ENCODE measurements at places on chromosomes 7 and 10.

- no peak for DNase-seq
These were observed 35.3 kb downstream of the SLC16A9 start for GRCh38 chr10:59674215-59674836.

- no peak for DNase-seq
These were observed 16.6 kb downstream of the ZNF777 start for GRCh38 chr7:149444287-149444686.

DNA sequence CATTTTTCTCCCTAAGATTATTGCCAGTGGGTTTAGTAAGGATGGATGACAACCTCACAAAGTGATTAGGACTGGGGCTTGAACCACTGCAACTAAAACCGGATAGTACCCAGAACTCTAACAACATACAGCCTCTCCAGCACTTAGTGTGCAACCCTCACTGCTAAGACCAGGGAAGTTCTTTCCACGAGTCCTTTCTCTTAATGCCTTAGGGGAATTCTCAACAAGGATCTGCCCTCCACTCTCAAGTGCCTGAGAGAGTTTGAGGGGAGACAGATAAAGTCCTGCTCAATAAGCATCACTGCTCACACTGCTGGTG, 104.6 kb downstream of the NRP1 start:
- DNase-seq: no peak

GRCh38 chr10:87095236-87095945, 385 bp downstream of the SHLD2 start:
- DNase-seq: peak; percentile 55

DNA sequence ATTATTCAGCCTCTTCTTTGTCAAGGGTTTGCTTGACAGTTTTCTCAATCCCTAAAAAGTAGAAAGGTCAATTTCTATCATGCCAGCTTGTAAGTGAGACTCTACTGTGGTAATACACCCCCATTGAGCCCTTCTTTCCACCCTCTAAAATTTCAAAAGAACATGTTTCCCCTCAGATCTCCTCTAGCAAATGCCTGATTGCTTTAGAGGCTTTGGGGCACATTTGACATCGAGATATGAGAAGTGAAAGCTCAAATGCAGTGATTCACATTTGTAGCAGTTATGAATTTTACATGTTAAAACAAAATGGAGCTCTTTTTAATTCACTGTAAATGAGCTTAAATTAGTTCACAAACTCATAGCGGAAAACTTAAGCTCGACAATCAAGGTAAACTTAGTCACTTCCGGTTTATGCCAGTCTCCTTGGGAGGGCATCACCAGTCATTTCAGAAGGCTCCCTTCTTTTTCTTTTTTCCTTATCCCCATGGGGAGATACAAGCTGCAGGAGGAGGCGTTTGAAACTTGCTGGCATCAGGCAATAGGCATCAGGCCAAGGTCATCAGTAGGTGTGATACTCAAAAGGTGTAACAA, 55.3 kb upstream of the ADO start:
- DNase-seq: no peak

DNA sequence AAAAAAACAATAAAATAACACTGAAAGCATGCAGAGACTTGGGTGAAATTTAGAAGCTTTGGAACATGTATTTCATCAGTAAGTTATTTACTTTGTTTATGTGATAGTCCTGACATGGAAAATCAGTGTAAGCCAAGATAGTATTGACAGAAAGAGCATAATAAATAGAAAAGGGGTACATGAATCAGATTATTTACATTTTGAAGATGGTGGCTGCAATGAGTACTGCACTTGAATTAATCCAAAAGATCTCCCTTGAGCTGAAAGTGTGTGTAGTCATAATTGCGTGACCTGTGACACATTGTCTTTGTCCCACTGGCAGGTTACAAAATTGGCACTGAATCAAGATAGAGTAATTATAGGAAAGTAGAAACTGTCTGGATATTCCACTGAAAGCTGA, 562.9 kb downstream of the GFRA1 start:
- no peak for DNase-seq

DNA sequence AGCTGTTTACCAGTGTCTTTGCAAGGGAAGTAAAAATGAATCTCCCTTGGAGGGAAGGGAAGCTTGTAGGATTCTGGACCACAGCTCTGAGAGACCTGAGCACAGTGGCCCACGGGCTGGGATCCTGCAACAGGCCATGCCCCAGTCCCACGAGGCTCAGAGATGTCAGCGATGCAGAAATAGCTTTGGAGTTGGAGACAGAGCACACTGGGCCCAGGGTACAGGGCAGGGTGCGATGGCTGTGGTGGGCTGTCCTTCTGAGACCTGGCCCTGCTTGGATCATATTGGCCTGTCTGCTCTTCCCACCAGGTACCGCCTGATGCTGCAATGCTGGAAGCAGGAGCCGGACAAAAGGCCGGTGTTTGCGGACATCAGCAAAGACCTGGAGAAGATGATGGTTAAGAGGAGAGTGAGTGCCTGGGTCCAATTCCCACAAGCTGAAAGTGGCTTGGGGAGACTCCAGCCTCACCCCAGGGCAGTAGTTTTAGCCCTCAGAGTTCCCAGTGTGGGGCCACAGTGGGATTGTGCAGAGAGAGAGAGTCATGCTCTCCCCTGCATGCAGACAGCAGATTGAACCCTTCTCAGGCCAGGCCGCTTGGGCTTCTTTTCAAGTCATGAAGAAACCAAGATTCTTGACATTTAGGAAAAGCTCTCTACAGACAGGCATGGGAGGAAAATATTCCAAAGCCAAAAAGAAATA, 13.5 kb upstream of the CSGALNACT2 start:
- no peak for DNase-seq

GRCh38 chr7:30143748-30144251, 9.0 kb downstream of the MTURN start:
- no peak for DNase-seq

GRCh38 chr10:61081301-61081700, 137.3 kb upstream of the RHOBTB1 start:
- DNase-seq: no peak

- peak; percentile 72 for DNase-seq
These were observed 14.8 kb downstream of the ADAM8 start for GRCh38 chr10:133261726-133262325.

DNA sequence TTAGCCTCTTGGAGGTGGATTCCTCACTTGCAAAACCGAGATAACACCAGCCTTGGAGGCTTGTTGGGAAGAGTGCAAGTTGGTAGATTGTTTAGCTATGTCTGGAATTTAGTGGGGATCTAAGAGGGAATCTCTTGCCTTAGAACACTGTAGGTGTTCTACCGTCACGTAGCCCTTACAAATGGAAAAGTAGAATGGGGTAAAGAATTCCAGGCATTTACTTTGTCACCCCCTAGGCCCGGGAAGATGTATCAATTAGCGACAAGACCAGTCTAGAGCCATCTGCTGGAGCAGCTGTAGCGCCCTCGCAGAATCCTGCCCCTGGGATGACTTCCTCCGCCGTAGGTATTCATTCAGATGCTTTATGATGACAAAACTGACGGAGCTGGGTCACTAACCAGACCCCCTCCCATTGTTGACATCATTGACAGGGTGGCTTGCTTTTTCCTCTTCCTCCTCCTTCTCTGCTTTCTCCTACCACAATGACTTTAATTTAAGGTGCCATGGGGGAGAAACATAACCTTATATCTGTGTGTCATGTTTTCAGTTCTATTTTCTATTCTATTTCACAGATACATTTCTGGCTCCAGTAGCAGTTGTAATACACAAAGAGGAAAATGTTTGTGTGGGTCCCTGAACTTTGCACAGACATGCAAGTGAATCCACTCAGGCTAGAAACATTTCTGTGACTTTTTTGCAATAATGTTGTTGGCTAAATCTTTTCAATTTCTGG, 262.6 kb upstream of the LYZL1 start:
- no peak for DNase-seq

GRCh38 chr10:121708728-121709674, 110.8 kb upstream of the FGFR2 start:
- no peak for DNase-seq

DNA sequence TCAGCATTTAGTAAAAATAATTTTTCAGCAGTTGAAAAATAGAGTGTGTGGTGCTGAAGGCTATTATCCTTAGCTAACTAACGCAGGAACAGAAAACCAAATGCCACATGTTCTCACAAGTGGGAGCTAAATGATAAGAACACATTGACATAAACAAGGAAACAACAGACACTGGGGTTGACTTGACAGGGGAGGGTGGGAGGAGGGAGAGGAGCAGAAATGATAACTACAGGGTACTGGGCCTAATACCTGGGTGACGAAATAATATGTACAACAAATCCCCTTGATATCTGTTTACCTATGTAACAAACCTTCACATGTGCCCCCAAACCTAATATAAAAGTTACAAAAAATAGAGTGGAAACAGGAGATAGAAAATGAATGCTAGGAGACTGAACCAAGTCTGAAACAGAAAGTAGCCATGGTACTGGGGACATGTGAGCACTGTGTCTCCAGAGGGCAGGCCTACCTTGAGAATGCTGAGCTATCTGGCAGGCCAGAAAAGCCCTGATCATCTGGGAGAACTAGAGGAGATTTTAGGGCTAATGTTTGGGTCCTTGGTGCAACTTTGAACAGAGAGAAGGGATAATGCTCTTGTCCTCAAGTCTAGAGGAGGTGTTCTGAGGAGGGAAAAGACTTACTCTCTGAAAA, 4.7 kb upstream of the EFCAB10 start:
- DNase-seq: no peak

DNA sequence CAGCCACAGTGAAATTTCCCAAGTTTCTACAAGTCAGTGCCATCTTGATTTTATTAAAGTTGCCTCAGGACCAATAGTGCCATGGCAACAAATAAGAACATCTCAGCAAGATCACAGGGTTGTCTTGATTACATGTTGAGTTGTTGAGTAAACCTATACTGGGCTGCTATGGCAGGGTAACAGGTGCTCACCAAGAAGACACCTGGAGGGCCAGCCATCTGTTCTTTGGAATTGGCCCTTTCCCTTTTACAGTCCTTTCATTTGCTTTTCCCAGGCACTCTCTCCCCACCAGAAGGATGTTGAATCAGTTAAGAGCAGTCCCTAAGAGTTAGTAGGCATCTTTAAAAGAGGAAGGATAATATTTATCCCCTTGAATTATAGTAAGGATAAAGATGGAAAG, 582.0 kb downstream of the TNS3 start:
- no peak for DNase-seq

GRCh38 chr10:112967200-112967599, 17.2 kb downstream of the TCF7L2 start:
- DNase-seq: no peak

DNA sequence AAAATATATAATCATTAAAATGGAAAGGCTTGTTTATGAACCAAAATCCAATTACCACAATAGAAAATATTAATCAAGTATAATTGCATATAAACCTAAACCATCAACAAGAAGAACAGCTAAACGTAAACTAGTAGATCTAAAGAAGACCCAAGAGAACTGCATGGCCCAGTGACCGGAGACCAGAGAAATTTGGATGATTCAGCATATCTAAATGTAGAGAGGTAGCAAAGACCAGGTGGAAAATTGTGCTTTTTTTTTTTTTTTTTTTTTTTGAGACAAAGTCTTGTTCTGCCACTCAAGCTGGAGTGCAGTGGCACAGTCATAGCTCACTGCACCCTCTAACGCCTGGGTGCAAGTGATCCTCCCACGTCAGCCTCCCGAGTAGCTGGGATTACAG, 207.2 kb upstream of the SEMA3E start:
- no peak for DNase-seq

- no peak for DNase-seq
These were observed 53.1 kb upstream of the C7orf33 start for GRCh38 chr7:148537435-148537834.

- DNase-seq: no peak
These were observed 19.2 kb downstream of the KCP start for GRCh38 chr7:128891110-128891941.

GRCh38 chr10:107727767-107728317, 563.3 kb upstream of the SORCS1 start:
- no peak for DNase-seq

DNA sequence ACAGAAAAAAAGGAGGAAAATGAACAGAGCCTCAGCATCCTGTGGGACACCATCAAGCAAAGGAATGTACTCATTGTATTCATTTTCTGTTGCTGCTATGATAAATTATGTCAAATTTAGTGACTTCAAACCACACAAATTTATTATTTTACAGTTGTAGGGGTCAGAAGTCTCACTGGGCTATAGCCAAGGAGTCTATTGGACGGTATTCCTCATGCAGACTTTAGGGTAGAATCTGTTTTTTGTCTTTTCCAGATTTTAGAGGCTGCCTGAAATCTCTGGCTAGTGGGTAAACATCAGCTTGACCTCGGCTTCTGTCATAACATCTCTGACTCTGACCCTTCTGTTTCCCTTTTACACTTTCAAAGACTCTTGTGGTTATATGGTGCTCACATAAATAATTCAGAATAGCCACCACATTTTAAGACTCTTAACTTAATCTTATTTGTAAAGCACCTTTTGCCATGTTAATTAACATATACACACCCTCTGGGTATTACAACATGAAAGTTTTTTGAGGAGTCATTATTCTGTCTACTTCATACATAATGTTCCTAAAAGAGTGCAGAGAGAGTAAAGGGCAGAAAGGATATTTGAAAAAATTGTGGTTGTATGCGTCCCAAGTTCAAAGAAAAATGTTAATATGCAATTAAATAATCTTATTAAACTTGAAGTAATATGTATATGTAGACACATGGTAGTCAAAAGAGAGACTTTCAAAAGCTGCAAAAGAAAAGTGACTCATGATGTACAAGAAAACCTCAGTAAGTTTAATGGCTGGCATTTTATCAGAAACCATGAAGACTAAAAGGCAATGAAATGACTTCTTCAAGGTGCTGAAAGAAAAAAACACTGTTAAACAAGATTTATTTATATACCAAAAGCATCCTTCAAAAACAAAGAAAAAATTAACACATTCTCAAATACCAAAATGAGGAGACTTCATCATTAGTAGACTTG, 70.8 kb upstream of the MEOX2 start:
- DNase-seq: no peak

DNA sequence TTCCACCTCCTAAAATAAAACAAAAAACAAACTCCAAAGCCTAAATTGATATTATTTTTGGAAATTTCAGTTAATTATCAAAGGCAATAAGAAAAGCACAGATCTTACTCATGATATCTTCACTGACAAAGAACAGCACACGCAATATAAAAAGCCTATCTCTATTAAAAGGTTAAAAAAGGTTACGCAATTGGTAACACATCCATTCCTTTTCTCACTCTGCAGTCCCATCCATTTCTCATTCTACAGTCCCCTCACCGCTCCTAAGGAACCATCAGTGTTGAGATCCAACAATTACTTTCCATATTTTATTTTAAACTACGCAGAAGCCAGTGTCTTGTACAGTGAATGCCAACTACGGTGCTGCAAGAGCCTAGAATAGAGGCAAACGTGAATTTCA, 1.3 kb downstream of the SEC61G start:
- no peak for DNase-seq

DNA sequence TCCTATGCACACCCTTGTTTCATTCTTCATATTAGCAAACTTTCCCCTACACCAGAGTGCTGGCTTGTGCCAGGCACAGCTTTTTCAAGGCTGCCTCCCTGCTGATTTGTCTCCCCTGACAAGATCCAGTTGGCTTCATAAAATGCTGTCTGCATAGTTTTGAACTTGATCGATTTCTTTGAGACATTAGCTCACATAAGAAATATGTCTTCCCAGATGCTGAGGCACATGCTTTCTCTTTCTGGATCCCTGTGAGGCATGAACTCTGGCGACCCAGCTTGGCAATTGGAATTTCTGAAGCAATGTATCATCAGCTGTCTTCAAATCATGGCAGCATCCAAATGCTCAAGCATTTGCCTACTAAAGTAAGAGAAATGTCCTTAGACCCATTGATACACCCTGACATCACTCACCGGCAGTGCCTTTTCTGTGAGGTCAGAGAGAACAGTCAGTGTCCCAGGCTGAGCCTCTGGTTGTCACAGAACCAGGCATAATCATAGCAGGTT, 616.4 kb upstream of the GHITM start:
- DNase-seq: no peak

Measured in stimulated activated CD8-positive, alpha-beta memory T cell treated with anti-CD3 and anti-CD28 coated beads, Interleukin-4, amount 100 ng/mL, for 1 hour (primary cell).